NCI-H1105 (cell line): ENCODE measurements at places on chromosomes 7 and 10.

- DNase-seq: no peak
These were observed 309.1 kb downstream of the LRMDA start for GRCh38 chr10:75740541-75740940.

DNA sequence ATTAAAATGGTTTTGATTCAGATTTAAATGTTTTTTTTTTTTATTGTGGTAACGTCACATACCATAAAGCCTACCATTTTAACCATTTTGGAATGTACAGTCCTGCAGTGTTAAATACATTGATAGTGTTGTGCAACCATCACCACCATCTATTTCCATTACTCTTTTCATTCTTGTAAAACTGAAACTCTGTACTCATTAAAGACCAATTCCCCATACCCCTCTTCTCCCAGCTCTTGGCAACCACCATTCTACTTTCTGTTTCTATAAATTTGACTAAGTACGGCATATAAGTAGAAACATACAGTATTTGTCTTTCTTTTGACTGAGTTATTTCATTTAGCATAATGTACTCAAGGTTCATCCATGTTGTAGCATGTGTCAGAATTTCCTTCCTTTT, 96.2 kb downstream of the EXOC4 start:
- DNase-seq: no peak

GRCh38 chr10:21068026-21068656, 171.0 kb upstream of the NEBL start:
- DNase-seq: no peak

DNA sequence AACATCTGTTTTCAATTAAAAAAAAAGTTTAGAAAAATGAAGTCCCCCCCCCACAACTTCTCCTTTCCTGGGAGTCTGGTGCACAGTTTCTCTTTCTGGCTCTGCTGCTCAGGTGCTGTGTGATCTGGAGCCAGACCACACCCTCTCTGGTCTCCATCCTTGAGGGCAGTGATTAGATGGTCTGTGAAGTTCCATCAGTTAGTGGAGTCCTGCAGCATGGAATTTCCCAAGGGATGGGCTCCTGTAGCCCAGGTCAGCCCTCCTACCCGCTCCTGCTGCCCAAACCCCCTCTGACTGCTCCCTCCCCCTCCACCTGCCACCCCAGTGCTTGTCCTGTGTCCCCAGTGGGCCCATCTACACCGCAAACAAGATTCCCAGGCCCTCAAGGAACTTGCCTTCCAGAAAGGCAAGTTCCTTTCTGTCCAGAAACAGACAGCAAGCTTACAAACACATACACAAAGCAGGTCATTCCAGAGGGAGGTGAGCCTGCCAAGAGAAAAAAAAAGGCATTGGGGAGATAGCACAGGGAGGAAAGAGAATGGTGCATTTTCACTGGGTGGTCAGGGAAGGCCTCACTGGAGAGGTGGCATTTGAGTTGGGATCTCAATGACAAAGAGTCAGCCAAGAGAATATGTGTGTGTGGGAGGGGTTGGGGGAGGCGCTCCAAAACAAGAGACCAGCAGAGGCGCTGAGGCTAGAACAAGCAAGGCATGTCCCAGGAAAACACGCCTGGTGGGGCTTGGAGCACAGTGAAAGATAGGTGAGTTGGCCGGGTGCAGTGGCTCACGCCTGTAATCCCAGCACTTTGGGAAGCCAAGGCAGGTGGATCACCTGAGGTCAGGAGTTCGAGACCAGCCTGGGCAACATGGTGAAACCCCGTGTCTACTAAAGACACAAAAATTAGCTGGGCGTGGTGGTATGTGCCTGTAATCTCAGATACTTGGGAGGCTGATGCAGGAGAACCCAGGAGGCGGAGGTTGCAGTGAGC, 49.5 kb upstream of the SLC29A3 start:
- DNase-seq: no peak

GRCh38 chr10:97427571-97428179, 1.7 kb downstream of the PGAM1 start:
- DNase-seq: no peak

DNA sequence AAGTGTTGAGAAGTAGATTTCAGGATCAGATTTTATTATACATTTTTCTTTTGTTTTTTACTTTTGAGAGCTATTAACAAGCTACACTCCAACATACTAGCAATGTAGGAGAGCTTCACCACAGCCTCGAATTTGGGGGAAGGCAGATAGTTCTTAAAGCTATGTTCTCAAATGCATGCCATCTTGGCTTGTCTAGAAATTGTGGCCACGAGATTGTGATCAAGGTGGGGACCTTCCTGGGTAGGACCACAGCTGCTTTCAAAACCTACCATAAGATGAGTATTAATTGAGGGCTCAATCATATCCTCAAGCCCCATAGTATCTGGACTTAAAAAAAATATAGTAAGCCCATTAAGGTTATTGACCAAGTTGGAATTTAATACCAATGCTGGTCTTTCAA, 27.9 kb upstream of the JAZF1 start:
- no peak for DNase-seq

DNA sequence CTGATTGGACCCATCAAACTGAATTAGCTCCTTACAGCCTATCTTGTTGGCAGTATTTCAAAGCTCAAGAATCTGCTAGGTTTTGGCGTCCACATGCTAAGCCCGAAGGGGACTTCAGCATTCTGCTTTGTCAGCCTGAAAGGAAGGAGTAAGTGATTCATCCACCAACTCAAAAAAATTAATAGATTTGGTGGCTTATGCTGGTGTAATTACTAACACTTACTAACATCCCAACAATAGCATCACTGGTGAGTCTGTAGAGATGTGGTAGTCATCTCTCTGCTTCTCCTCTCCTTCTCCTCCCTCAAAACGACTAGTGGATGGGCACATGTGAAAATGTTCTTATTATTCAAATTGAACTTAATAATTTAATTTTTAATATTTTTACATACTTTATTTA, 53.8 kb upstream of the EGR2 start:
- DNase-seq: no peak

DNA sequence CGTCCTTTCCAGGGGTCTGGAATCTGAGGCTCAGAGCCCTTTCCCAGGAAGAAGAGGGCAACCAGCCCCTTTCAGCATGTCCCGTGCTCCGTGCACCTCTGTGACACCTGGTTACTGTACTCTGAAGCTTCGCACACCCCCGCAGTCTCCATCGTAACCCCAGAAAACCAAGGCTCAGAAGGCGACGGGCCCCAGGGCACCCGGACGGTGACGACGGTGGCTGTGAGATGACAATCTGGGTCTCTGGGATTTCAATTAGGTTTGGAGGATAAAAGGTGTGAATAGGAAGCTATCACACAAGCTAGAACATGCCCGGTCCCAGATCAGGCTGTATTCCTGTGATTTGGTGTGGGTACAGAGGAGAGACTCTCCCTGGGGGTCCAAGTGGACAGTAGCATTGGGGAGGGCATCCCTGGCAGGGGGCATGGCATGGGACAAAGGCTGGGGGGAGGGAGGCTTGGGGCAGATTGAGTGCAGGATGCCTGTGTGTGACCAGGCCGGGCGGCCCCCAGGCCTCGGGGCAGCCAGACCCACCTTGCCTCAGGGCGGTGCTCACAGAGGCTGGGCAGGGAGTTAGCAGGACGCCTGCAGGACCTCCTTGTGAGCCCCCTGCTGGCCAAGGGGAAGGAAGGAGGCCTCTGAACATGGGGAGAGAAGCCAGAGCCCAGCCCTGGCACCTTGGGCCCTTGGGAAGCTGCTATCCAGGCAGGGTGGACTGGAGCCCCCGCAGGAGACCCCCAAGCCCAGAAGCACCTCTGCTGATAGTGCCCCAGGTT, 23.4 kb upstream of the PSMG3 start:
- no peak for DNase-seq

DNA sequence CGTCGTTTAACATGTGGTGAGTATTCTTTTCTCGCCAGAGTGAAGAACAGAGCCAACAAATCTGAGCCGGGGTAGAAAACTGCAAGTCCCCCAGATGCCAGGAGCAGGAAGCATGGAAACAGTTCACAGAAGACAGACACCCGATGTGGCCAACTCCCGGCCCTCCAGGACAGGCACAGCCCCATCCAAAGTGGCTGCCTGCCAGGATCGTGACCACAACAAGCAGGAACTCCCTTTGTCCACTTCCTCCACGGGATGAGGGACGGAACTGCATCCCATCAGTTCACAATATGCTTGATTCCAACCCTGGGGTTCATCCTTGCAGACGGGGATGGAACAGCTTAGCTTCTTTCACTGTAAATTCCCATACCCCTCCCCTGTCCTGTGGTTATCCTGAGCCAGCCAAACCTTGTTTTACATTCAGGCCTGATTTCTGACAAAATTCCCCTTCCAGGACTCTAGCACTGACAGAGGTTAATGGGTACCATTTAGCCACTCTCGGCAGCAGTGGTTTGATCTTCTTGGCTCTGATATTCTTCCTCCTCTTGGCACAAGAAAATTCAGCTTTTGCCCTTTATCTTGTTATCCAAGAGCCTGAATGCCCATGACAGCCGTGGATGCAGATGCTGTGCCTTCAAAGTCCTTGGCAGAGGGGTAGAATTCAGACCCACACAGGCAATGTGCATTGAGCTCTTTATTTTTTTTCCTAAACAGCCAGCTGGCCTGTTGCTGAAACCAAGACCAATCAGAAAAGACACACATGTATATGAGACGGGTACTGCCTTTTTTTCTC, 105.5 kb upstream of the FAM204A start:
- DNase-seq: no peak

DNA sequence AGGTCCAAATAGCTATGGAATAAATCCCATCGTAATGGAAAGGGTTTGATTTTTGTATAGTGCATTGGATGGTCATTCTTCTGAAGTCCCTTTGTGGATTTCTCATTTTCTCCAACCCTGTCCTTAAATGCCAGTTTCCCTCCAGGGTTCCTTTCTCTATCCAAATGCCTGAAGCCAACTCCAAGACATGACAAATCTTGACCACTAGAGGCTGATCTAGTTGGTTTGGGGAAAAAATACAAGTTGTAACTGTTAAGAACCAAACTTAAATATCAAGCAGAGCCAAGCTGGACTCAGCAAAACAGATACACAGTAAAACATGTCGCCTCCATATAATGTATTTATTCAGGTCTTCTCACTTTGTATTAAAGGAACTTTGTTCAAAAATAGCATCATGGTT, 28.7 kb downstream of the FRMD4A start:
- DNase-seq: no peak

- DNase-seq: no peak
These were observed 81.2 kb upstream of the PIP4K2A start for GRCh38 chr10:22795546-22795945.

- no peak for DNase-seq
These were observed 834 bp downstream of the TAC1 start for GRCh38 chr7:97732565-97733275.
